ENCODE measurements at places on chromosomes 12 and 14.

DNA sequence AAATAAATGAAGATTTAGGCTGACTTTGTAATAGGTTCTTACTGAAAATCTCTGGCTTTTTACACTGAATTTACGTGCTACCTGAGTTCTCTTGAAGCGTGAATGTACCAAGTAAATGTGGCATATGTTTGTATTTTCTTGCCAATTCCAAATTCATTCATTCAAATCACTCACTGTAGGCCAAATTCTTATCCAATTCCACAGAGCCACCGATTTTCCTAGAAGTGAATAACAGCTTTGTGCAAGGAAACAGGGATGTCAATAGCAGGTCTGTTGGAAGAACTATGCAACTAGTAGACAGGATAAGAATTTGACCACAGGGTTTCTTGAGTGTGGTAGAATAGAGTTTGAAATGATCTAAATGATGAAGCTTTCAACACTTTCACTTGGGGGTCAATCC is 86.8 kb downstream of the SOX5 start:
- DNase-seq: no peak

DNA sequence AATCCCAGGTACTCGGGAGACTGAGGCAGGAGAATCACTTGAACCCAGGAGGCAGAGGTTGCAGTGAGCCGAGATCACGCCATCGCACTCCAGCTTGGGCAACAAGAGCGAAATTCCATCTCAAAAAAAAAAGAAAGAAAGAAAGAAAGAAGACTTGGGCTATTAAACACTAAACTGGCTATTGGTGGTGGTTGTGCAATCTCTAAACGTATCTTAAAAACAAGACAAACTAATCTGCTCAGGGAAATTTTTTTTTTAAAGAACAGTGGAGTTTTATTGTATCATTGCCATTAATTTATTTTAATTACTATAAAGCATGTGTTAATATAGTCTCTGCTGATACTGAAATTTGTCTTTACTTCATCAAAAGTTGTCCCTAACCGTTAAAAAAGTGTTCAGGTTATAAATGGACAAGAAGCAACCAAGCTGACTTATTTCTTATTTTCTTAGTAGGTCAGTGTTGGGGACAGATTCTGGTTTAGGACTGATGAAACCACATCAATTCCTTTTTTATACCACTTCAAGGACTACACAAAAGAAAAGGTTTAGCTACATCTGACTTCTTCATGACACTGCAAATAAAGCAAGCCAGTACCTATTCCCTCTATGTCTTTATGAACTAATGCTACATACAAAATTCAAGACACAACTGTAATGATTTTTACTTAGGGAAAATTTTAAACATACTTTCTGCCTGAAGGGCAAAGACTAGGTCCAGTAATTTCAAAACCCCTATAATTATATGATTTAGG is 68.7 kb upstream of the KRAS start:
- no peak for DNase-seq

DNA sequence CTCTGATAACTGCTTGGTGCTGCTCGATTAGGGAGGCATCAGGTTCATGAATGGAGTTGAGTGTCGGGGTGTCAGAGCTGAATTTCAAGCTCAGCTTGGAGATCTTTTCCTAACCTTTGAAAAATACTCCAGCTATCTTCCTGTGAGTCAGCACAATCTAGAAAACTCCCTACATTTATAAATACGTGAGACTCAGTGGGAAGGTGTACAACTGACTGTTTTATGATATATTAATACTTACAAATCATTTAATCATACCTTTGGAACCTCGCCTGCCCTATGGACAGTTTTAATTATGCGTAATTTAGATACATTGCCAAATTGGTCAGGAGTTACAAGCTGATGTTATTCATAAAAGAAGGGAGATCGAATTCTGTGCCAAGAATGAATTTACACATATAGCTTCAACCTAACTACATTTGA is 961 bp downstream of the CMAS start:
- DNase-seq: no peak

DNA sequence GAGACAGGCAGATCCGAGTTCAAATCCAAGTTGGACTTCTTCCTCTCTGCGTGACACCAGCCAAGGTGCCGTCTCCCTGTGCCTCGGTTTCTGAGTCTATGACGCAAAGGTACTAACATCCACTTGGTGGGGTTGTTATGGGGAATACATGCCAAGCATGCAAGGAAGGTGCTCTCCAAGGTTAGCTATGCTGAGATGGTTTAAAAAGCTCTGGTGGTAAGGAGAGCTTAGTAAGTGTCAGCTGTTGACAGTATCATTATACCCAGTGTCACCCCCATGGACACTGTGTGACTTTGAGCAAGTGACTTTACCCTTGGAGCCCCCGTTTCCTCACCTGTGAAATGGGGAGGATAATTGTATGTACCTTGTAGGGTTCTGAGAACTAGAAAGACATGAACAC is 22.2 kb downstream of the MMAB start:
- DNase-seq: no peak

- DNase-seq: no peak
Measured at GRCh38 chr14:74765721-74766120, 2.6 kb downstream of the YLPM1 start.

DNA sequence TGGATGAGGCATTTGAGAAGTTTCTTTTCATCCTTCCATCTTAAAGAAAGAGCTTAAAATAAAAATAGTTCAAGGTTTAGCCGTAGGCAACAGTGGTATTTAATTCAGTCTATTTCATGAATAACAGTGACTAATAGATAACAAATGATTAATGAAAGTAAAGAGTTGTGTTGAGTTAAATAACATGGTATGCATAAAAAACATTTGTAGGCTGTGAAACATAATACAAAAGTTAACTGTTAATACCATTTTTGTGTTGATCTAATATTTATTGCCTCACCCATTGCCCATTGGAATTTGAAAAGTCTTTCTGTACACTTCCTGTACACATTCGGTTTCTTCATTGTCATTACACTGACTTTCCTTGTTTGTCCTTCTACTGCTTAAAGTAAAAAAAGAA is 108.6 kb upstream of the PDE3A start:
- no peak for DNase-seq

All from fibroblast of skin of left quadriceps (primary cell).